GM12864 (cell line): ENCODE measurements at places on chromosomes 6 and 20.

- DNase-seq: peak; percentile 47
Measured at GRCh38 chr20:34874094-34874654, 1.5 kb upstream of the GGT7 start.

DNA sequence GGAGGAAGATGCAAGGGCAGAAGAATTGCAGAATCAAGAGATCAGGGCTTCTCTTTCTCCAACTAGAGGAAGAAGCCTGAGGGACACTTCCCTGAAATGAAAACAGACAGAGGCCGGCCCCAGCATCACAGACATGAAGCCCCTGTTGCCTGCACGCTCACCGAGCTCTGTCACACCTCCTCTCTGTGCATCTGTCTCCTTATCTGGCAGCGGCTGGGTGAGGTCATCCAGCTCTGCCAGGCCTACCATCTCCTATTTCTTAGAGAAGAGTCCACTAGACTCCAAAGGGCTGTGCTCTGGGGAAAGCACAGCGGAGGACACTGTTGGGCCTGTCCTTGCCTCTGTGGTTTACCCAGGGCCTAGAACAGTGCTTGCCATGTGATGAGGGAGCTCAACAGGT, 71.9 kb upstream of the MLN start:
- DNase-seq: no peak

- DNase-seq: peak; percentile 89
Measured at GRCh38 chr6:135183002-135183531, 2.0 kb downstream of the MYB start.

- DNase-seq: peak; percentile 36
Measured at GRCh38 chr6:53647462-53648094, 18.0 kb downstream of the KLHL31 start.

DNA sequence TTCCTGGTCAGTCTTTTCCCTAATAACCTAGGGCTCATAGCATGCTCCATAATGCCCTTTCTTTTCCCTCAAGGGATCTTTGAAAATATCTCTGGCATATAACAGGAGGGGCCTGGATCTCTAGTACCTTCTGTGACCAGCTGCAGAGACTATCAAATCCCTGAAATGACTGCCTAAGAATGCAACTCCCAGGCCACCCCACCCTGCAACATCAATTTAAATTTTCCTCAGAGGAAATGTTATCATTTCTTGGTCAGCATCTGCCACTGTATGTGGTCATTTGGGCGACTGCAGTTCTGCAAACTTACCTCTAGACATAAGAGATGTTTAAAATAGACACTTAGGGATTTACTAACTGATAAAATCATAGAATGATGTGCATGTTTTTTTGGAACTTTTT, 200.2 kb downstream of the KCNQ5 start:
- DNase-seq: no peak

DNA sequence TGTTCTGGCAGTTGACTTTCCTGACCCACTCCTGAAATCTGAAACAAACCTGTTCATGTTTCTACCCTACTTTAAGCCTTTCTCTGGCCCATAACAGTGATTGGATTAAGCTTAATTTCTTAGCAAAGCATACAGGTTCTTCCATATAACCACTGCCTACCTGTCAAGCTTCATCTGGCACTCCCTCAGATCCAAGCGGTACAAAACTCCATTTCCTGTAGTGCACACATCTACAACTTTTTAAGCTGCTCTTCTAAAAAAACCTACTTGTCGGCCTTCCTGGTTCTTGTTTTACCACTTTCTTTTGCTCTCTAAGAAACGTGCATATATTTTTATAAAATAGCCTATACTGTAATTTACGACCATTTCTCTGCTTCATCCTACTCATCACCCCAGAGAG, 916 bp upstream of the PPP1R11 start:
- DNase-seq: no peak

- DNase-seq: no peak
Measured at GRCh38 chr20:10662151-10662550, 11.6 kb downstream of the JAG1 start.

DNA sequence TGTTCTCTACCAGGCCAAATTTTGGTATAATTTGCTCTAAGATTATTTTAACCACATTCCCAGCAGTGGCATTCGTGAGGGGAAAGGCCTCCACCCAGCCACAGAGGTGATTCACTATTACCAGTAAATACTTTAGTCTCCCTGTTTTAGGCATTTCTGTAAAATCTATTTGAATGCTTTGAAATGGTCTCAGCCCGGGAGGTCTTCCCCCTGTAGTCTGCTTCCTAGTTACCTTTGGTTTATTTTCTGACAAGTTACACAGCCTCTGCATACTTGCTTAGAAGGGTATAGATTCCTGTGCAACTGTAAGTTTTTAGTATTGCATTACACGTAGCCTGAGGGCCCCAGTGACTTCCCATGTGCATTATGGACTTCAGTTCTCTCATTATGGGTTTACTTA, 248.7 kb downstream of the C6orf118 start:
- no peak for DNase-seq

GRCh38 chr20:18304618-18305017, 16.3 kb downstream of the ZNF133 start:
- no peak for DNase-seq

DNA sequence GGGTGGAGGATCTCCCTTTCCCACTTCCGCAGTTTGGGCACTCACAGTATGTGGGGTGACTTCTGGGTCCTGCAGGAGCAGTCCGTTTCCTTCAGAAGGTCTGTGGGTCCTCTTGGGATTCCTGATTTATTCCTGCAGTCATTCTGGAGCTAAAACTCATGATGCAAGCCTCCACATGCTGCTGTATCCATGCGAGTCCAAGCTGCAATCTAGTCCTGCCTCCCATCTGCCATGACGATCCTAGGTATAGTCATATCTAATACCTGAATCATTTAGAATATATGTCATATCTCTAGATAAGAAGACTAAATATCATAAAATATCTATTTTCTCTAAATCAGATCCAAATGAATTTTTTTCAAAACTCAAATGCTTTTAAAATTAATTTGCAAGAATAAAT, 103.4 kb upstream of the AHI1 start:
- DNase-seq: no peak

DNA sequence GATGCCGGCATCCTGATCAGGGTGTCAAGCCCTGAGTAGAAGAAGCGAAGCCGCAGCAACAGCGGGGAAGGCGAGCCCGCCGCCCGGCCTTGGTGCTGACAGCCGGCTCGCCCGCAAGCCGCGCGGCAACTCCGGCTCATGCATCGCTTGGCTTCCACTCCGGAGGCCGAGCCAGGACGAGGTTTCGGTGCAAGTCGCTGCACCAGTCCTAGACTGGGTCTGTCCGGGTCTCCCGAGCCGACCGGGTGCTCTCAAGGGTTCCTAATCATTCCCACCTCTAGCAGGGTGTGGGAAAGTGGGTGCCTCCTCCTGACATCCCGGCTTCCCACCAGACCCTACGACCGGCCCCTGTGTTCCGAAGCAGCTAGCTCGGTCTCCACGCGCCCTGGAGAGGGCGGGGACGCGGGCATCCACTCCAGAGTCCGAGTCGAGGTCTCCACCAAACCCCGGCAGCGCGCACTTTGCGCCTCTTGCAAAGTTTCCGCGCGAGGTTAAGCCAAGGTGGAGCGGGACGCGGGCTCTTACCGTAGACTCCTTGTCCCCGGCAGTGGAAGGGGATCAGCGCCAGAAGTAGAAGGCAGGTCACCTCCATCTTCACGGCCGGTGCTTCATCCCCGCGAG, 1.4 kb downstream of the MDGA1 start:
- no peak for DNase-seq
